ENCODE measurements at places on chromosomes 2 and 18. TPM values are rescaled to one million over a fixed set of nuclear protein-coding genes. Genes with fewer than 3 reads are reported as not detected.

DNA sequence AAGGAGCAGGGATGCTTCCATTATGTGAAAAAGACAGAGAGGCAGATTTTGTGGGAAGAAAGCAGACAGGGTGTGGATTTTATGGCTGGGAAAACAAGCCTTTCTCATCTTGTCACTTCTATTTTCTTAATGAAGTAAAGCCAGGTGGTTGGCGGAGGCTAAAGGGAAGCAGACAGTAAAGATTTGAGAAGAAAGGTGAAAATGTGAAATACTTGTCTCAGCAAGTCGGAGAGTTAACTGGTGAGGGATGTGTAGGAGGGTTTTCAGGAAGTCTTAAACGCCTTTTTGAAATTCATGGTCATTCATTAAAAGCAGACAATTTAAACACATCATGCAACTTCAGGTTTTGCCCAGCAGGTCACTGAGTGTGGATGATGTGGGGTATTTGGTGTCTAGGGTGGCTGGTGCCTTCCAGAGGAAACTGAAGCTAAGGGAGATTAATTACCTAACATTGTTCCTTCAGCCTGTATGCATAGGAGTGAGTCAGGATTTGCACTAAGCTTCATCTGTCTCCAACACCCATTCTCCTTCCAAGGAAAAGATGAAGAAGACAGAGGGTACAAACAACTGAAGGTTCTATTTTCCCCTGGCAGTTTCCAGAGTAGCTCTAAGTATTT lies 20.7 kb downstream of the SLC14A2 start:
- DNase-seq = no peak

Gene LHCGR
- polyA plus RNA-seq = not detected

- no peak for DNase-seq
Observed at GRCh38 chr2:106759966-106760365, 126.0 kb downstream of the ST6GAL2 start.

DNA sequence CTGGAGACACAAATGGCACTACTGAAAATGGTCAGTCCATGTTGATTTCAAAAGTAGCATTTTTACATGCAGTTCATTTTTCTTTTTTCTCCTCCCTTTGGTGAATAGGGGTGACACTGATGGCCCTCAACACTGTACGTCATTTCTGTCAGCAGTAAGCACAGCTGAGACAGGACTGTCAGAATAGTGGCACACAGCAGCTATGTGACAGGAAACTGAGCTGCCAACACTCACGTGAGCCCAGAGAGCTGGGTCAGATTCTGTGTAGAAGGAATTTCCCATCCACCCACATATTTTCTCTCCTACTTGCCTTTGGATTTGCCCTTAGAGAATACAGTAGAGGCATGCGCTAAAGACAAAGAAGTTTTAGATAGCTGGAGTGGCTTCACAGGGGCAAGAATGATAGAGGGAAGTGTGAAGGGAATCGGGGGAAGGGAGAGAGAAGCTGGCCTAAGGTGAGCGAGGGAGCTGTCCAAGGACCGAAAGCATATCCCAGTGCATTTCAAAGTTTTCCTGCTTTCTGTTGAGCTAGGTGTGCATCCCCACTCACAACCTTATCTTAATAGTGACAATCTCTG lies 476.6 kb downstream of the CNTNAP5 start:
- DNase-seq = no peak

DNA sequence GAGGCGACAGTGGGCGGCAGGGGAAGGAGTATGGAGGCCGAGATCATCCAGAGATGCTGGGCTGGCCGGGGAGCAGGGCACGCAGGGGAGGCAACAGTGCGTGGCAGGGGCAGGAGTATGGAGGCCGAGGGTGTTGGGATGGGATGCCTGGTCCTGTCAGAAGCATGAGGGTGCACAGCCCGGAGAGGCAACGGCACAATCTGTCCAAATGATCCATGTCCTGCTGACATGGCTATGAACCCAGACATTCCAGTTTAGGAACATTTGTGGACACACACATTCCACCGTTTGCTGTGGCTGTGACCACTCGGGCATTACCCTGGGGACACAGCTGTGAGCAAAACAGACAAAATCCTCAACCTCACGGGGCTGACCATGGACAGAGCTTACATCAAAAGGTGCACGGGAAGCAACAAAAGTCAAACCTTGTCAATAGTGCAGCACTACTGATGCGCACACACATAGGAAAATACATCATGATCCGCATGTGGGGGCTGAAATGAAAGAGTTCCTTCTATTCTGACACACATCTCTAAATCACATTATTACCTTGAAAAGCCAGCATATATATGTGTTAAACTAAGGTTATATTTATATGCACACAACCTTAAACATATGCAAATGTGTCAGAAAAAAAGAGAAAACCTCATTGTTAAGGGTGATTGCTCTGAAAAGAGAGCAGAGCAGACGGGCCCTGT lies 144.0 kb upstream of the GPC1 start:
- DNase-seq = no peak

- DNase-seq = no peak
Observed at GRCh38 chr18:28576941-28577340, 400.0 kb upstream of the CDH2 start.

DNA sequence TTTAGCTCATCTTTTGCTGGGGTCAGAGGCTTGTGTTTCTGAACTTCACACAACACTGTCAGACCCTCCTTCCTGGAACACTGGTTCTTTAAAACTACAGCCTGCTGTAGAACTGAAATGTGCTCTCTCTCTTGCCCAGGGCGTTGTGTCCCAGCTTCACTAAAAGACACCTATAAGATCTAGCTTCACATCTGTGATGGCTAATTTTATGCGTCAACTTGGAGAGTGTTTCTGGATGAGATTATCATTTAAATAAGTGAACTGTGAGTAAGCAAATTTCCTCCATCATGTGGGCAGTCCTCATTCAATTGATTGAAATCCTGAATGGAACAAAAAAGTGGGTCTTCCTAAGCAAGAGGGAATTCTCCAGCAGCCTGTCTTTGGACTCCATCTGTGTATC lies 140.3 kb downstream of the OSR1 start:
- DNase-seq = no peak

DNA sequence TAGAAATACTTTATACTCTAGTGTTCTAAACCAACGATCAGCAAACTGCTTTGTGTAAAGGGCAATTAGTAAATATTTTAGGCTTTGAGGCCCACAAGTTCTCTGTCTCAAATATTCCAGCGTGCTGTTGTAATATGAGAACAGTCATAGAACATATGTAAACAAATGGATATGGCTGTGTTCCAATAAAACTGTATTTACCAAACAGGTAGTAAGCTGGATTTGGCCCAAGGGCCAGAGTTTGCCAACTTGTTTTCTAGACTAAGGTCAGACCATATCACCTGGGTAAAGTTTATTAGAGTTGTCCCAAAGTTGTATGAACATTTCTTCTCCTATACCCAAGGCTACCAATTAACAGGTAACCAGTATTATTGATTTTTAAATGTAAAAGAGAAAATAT lies 303.2 kb upstream of the MC4R start:
- DNase-seq = no peak

- DNase-seq = no peak
Observed at GRCh38 chr2:230942920-230943896, 18.2 kb upstream of the GPR55 start.

DNA sequence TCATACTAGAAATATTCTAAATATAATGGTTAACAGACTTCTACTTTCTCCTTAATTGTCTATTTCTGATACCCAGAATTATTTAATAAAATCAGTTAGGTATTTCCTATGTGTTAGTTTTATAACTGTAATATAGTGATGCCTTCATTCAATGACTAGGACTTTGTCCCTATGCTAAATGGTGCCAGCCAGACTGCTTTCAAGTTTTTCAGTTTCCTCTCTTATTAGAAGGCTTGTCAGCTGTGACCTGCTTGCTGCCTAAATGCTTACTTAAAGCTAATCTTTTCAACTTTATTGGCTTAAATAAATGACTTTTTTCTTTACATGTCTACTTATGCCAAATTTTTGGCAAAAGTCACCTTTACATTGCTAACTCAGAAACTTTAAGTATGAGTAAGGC lies 30.7 kb downstream of the BAZ2B start:
- DNase-seq = no peak

DNA sequence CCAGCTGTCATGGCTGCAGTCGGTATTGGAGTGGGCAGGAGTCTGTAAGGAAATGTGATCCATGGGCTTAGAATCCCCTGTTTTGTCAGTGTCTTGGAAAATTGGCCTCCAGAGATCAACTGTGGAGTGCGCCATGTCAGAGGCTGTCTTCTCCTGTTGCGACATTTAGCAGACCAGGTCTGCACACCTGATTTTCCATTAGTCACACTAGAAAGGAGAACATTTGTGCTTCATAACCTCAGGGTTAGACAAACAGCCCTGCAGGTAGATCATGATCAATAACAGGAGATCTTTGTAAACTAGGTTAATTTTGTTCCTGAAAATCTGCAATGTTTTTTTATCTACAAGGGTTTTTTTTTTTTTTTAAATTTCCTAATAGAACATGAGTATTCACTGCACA lies 28.0 kb downstream of the LDLRAD4 start:
- DNase-seq = no peak

GRCh38 chr2:229734410-229734809 lies 20.1 kb upstream of the DNER start:
- no peak for DNase-seq

GRCh38 chr2:222866358-222866960 lies 5.6 kb downstream of the ACSL3 start:
- peak; percentile 55 for DNase-seq

DNA sequence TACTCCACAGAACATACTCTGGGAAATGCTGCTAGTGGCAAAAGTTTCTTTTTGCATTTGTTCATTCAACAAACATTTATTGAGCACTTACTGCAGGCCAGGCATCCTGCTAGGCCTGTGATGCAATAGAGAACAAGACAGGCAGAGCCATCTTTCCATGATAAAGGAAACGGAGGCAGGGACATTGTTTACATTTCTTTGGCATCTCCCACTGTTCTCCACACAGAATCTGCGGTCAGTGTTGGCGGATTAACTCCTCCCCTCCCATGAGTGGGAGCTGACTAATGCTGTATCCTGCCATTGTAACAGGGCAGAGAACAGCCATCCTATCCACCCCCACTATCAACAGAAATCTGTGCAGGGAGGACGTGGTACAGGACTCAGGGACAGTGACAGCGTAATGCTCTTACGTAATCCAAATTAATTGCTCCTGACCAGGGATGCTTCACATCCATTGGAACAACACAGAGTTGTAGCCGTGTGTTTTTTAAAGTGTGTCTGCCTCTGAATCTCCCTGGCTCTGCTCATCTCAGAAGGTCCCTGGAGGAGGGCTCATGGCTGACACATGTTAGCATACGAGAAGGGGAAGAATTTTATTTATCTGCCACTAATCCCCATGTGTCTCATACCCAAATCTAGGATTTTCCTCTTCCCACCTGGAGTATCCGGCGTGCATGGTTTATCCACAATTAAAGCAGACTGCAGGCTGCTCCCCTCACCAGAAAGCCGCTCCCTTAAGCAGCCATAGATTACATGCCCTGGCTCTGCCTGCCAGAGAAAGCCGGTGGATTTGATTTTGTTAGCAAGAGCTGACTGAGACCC lies 32.3 kb downstream of the STEAP3 start:
- peak; percentile 38 for DNase-seq

GRCh38 chr2:74778381-74779264 lies 55.3 kb upstream of the HK2 start:
- peak; percentile 74 for DNase-seq

Gene NBEAL1
- polyA plus RNA-seq = 6.4 TPM

GRCh38 chr2:97740590-97741182 lies 27.3 kb downstream of the ZAP70 start:
- peak; percentile 54 for DNase-seq

Gene TMEM17
- polyA plus RNA-seq = 0.50 TPM

- DNase-seq = no peak
Observed at GRCh38 chr2:241848761-241849615, 9.7 kb downstream of the PDCD1 start.

DNA sequence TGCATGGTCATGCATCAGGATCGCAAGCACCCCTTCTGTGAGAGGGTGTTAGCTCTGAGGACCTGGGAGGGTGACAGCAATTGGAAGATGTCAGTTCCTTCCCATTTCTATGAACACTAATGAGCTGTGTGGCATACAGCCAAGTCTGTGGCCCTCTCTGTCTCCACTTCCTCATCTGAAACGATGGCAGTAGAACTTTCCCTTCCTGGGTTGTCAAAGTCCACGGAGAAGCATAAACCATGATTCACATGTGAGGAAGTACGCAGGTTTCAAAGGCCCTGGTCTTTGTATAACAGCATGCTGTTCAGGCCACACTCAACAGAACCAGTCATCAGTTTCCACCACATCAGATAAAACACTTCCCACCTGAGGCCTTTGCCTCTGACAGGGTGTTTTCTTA lies 167.4 kb upstream of the RAB6C start:
- DNase-seq = peak; percentile 20

Gene CHRNA1
- not detected for polyA plus RNA-seq

All from HepG2 (cell line).